ENCODE measurements at places on chromosomes 5 and 9.

- no peak for DNase-seq
These were observed 58.4 kb downstream of the HMHB1 start for GRCh38 chr5:143870362-143870761.

GRCh38 chr5:88518131-88519016 is 249.7 kb upstream of the TMEM161B start:
- DNase-seq: no peak

GRCh38 chr9:36956908-36957307 is 77.2 kb downstream of the PAX5 start:
- no peak for DNase-seq

DNA sequence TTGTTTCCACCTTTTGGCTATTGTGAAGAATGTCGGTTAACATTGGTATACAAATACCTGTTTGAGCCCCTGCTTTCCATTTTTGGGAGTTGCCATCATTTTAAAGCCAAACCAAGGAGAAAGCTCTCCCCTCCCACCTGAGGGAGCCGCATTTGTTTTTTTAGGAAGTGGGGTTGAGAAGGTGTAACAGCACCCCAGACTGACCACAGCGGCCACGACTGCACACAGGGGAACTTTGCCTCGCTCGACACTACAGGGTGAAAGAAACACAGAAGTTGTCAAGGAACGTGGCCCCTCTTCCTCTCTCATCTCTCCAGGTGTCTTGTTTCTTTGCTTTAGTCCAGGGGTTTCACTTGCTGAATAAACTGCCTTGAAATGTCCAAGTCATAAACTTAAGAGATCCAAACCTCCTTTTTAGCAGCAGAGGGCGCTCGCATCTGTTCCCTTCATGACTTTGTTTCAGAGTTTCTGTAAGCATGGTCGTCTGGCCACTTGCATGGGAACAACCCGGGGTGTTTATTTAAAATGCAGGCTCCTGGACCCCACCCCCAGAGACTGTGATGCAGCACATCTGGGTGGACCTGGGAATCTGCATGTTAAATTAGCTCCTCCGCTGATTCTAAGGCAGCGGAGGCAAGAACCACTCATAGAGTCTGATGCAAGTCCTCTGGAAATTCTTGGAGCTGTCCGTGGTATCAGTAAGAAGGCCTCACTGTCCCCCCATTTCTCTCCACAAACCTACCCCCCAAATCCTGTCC is 2.1 kb upstream of the TTLL11 start:
- DNase-seq: no peak

DNA sequence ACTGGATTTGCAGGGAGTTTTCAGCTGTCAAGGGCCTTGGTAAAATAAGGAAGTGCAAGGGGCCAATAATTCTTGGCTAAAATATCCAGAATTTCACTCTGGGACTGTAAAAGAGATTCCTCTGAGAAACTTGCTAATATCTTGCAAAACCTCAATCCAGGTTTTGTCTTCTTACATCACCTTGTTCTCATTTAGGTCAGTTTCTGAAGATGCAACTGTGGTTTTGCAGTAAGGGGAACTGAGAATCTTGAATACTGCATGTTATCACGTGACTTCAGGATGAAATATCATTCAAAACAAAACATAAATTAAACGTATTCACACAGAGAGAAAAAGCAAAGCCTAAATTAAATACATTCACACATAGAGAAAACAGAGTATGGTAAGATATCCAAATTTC is 35.0 kb upstream of the RIC1 start:
- no peak for DNase-seq

DNA sequence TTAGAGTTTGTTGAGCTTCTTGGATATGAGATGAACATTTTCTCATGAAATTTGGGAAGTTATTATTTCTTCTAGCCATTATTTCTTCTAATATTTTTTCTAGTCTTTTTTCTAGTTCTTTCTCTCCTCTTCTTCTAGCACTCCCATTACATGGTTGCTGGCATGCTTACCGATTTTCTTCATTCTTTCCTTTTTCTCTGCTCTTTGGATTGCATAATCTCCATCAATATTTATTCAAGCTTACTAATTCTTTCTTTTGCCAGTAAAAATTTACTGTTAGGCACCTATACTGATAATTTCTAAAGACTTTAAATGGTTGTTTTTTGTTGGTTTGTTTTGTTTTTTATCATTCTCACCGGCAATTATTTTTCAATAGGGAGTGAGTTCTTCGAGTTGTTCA is 114.8 kb upstream of the RASEF start:
- no peak for DNase-seq

DNA sequence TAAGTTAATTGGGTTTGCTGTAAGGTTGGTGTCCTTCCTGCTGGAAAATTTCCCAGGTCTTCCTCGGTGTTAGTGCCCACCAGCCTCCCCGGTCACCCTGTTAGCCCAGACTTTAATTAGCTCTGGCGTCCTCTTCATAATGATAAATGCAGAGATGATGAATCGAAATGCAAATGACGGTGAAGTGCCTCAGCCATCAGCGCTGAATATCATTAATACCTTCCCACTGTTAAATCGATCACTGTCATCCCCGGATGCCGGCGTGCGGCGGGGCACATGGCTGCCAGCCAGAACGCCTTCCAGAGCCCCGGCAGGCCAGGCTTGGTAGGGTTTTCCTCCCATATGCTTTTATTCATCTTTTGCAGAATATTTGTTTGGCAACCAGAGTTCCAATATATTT is 204.5 kb downstream of the IRX2 start:
- DNase-seq: no peak

- no peak for DNase-seq
These were observed 11.8 kb downstream of the NREP start for GRCh38 chr5:111745075-111745739.

GRCh38 chr9:86079421-86079831 is 19.9 kb downstream of the GOLM1 start:
- no peak for DNase-seq

DNA sequence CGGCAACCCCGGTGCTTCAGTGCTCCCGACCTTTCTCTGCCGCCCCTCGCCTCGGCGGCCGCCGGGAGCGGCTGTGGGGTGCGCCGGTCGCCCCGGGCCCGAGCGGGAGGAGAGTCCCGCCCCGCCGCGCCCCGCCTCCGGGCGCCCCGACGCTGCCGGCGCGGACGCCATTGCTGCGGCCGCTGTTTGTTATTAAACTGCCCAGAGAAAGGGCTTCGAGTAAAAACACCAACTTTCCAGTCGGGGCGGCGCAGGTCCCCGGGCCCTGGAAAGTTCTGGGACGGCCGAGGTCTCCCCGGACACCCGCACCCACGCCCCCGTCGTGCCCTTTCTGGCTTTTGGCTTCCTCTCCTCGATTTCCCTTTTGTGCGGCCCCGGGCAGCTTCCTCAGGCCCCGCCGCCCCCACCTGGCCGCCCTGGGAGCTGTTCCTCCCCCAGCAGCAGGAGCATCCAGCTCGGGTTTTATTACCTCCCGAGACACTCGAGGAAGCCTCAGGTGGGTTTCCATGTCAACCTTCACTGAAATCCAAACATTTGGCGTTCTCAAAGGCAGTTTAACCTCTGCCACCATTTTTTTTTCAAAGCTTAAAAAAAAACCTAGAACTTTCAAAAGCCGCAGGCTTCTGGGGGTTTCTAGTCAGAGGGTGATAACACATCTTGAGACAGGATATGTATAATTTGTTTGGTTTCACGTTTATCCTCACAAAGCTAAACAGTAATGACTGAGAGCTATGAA is 334.4 kb downstream of the CWC27 start:
- peak; percentile 84 for DNase-seq

DNA sequence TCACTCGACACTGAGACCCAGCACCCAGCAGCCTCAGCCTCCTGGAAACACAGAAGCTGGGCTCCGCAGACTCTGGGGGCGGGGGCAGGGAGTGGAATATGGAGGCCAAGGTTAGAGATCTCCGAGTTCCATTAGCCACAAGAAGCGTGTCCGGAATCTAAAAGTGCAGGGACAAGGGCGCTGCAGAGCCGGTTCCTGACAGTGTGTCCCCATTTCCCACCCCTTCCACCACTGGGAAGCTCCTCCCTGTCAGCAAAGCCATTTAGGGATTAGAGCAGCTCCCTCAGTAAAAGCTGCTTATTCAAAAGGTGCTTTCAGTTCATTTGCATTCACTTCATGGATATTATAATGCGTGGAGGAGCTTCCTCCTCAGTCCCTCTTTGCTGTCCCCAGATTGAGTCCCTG is 74.1 kb upstream of the HSPA9 start:
- DNase-seq: no peak

- DNase-seq: no peak
These were observed 301.6 kb downstream of the ISL1 start for GRCh38 chr5:51684794-51685355.

- no peak for DNase-seq
These were observed 7.5 kb upstream of the CRB2 start for GRCh38 chr9:123348317-123348992.

GRCh38 chr9:110900917-110901316 is 137.4 kb downstream of the LPAR1 start:
- DNase-seq: no peak

GRCh38 chr5:135235551-135236227 is 163.3 kb downstream of the MACROH2A1 start:
- no peak for DNase-seq

GRCh38 chr9:127347831-127348776 is 48.9 kb upstream of the SLC2A8 start:
- no peak for DNase-seq

GRCh38 chr5:43232943-43233833 is 41.2 kb downstream of the NIM1K start:
- DNase-seq: peak; percentile 82

DNA sequence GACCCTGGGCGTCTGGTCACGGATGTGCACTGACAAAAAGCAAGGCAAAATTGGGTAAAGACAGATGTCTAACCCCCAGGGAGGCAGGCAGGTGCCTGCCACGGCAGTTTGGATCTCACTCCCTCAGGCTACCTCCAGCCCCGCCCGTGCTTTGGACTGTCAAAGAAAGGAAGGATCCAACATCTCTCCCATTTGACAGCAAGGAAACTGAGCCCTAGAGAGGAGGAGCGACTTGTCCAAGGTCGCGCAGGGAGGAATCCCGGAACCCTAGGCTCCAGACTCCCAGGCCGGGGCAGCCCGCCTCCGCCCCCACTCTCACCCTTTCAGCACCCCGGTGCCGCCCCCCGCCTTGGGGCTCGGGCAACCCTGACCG is 376 bp downstream of the GOLGA1 start:
- peak; percentile 24 for DNase-seq

- DNase-seq: no peak
These were observed 16.3 kb downstream of the PAM start for GRCh38 chr5:102771435-102771834.

GRCh38 chr9:120524038-120524437 is 55.9 kb downstream of the CDK5RAP2 start:
- no peak for DNase-seq

GRCh38 chr5:32446630-32447029 is 2.1 kb upstream of the ZFR start:
- no peak for DNase-seq

GRCh38 chr9:8348756-8349155 is 549.2 kb upstream of the DMAC1 start:
- no peak for DNase-seq

DNA sequence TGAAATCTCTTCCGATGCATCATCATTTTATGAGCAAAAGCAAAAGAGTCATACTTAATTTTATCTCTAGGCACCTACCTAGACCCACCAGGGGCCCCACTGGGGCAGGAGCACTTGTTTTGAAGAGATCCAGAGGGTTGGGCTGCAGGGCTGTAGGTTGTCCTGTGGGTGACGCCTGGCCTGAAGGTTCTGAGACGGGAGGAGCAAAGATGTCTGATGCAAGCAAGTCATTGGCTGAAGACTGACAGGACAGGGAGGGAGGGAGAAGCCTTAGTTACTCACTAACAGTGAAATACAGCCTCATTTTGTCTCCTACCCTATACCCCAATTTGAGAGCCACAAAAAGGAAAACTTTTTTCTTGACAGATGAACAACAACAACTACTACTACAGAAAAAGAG is 17.1 kb upstream of the C9 start:
- no peak for DNase-seq

DNA sequence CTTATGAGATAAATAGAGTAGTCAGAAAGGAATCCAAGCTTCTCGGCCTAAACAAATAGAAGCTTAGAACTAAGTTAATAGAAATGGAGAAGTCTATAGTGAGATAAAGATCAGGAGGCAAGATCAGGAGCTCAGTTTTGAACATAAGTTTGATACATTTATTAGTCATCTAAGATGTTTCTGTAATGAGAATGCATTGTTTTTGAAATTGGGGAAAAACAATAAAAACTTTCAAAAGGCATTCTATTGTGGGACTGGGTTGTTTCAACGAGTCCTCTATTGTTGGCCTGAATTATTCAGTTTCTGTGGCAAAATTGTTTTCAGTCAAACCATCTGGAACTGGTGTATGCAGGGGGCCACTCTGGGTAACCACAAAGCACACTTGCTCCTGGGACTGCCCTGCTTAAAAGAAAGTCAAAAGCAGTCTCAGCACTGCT is 181.0 kb upstream of the CLINT1 start:
- DNase-seq: no peak

GRCh38 chr5:180604271-180604670 is 13.0 kb upstream of the SCGB3A1 start:
- no peak for DNase-seq

- no peak for DNase-seq
These were observed 1.4 kb downstream of the GLIS3 start for GRCh38 chr9:4298255-4299004.
